Stomach (tissue), 19 donors: ENCODE measurements at places on chromosomes 16 and 17. TPM values are rescaled to one million over a fixed set of nuclear protein-coding genes. Genes with fewer than 3 reads are reported as not detected.

Gene TP53TG3C
- total RNA-seq: not detected

Gene ENPP7
- not detected for total RNA-seq

Gene RND2
- 1.2 TPM for total RNA-seq

Gene HASPIN
- total RNA-seq: 0.55 TPM

Gene ZNF469
- 1.1 TPM for total RNA-seq

Gene PHKG2
- total RNA-seq: 104 TPM

- DNase-seq: no peak
These were observed 539.9 kb downstream of the HS3ST4 start for GRCh38 chr16:26231647-26232046.

GRCh38 chr17:41404024-41404671 is 6.7 kb upstream of the KRT31 start:
- DNase-seq: no peak

GRCh38 chr17:633133-633532 is 81.5 kb downstream of the VPS53 start:
- DNase-seq: no peak

DNA sequence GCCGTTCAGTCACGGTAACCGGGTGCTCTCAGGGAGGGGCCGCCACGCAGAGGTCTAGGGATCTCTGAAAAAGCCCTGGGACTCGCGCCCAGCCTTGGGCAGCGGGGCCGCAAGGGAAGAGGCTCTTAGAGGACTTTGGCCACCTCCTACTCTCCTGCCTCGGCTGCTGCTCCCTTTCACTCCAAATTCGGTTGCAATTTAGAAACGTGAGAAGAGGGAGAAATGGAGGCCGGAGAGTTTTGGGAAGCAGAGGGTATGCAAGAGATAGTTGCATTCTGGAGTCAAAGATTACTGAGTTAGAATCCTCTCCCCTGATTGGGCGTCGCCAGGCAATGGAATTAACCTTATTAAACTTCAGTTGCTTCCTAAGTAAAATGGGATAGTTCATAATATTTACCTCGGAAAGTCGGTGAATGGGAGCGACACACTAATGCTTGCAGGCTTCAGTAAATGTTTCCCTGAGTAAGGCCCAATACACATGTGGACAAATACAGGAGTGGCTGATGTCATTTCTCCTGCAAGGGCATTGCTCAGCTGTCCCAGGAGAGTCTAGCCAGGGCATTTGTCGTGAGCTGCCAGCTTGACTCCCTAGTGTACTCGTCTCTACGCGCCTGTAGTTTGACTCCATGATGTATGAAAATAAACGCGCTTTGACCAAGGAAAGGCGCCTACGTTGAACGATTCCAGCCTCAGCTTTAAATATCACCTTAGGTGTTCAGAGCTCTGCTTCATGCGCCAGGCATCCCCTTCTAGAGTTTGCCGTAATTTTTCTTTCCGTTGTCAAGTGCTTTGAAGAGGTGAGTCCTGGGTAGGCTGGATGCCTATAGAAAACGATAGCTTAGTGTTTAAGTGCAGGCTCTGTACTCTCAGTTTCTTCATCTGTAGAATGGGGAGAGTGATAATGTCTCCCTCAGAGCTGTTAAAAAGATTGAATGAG is 667 bp downstream of the OGFOD1 start:
- no peak for DNase-seq
